Activated naive CD8-positive, alpha-beta T cell treated with anti-CD3 and anti-CD28 coated beads, Interleukin-2, amount 10 ng/mL, durations not matched to agents 7 days and 5 days (primary cell): ENCODE measurements at places on chromosomes 6 and 20. TPM values are rescaled to one million over a fixed set of nuclear protein-coding genes. Genes with fewer than 3 reads are reported as not detected.

EYS gene
- not detected for total RNA-seq

TUBB2B gene
- total RNA-seq = not detected

TRIM10 gene
- not detected for total RNA-seq

LY6G6C gene
- total RNA-seq = not detected

OR12D3 gene
- not detected for total RNA-seq

MYH7B gene
- total RNA-seq = 0.55 TPM

CST3 gene
- 5.9 TPM for total RNA-seq

GRCh38 chr6:167770291-167770955 lies 56.3 kb upstream of the AFDN start:
- H3K4me3 ChIP-seq = no peak overlapping the region
- no peaks in the 10 kb centered on the region for H3K4me1 ChIP-seq
- DNase-seq = no peak
- H3K36me3 ChIP-seq = no peaks in the 10 kb centered on the region

DNA sequence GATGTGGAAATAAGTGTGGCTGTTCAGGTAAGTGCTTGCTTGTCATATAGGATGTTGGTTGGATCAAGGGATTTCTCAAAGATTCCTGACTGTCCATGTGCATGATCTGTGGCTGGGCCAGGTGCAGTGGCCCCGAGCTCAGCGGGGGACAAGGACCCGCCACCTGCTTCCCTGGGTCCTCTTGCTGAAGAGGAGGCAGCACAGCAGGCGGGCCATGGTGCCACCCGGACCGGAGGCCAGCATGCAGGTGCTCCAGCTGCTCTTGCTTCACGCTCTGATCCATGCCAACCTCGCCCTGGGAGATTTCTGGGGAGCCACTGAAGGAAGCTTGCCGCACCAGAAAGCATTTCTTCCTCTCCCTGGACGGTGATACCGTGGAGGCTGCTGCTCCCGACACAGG lies 173.8 kb downstream of the HIVEP2 start:
- peaks cover 73% of the 10 kb centered on the region for H3K36me3 ChIP-seq
- peaks cover 20% of the 10 kb centered on the region for H3K4me1 ChIP-seq
- DNase-seq = no peak
- no peaks in the 10 kb centered on the region for H3K27me3 ChIP-seq
- no peak overlapping the region for H3K27ac ChIP-seq

DNA sequence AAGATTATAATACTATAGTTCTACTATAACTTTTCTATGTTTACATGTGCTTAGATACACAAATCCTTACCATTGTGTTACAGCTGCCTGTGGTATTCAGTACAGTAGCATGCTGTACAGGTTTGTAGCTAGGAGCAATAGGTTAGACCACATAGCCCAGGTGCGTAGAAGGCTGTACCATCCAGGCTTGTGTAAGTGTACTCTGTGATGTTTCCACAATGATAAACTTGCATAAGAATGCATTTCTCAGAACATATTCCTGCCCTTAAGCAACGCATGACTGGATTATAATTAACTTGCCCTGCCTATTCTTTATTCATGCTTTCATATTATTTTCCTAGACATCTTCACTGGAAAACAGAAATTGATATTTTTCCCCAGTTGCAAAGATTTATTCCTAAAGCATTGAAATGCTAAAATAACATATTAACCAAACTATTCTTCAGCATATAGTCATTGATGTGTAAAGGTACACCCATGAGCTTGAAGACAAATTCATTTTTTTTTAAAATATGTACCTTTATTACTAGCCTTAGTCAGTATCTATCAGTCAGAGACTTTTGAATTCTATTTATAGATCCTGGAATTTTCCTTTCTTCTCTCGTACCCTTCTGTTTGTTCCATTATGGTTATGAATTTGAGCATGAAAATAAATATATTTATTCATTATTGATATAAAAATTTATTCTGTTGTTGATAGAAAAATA lies 7.2 kb upstream of the CTAGE9 start:
- DNase-seq = no peak
- H3K36me3 ChIP-seq = no peaks in the 10 kb centered on the region
- H3K27me3 ChIP-seq = peaks cover 2% of the 10 kb centered on the region
- H3K4me1 ChIP-seq = no peaks in the 10 kb centered on the region
- H3K4me3 ChIP-seq = no peak overlapping the region

DNA sequence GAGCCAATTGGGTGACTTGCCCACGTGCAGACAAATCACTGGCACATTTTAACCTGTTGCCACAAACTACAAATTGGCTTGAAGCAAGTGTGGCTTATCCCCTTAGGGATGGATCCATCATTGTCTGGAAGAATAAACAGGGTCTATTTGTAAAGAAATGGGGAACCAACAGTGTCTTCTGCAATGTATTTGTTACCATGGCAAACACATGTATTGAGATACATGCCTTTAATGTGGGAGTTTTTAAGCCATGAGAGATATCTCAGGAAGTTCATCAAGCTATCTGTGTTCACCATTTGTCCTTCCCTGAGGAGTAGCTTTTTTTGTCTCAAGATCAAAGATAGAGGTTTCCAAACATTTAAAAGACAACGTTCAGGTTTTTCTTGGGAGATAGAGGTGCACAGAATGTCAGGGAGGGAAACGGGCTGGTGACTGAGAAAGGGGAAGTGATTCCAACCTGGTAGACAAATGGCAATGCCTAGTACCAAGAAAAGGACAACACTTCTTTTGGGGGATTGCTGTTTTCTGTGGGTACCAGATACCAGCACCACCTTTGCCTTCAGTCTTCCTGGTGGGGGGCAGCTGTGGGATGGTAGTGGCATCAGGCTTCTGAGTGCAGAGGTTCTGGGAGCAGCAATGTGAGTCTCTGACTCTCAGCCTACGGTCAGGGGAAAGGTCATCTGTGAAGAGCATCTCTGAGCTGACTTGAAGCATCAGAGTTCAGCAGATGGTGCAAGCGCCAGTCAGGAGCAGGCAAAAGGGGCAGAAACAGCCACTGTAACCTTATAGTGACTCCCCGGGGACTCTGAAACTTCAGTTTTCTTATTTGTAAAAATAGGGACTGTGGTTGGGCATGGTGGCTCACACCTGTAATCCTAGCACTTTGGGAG lies 20.1 kb upstream of the BCAS1 start:
- no peaks in the 10 kb centered on the region for H3K36me3 ChIP-seq
- H3K27ac ChIP-seq = no peak overlapping the region
- peaks cover 10% of the 10 kb centered on the region for H3K27me3 ChIP-seq
- DNase-seq = no peak

DNA sequence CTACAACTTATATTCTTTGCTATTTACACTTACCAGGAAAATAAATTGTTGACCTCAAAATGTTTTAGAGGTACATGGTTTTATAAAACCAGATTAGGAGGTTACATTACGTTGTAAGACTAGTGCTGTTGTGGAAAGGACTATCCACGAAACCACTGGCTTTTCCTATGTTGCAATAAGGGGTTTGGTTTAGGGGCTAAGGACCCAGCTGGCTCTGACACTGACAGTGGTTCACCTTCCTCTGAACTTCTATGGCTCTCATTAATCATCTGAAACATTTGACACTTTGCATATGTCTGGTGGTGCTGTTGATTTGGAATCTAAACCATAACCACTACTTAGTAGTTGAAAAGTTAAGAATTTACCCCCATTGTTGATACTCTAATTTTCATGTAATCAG lies 186.7 kb downstream of the NKAIN2 start:
- no peaks in the 10 kb centered on the region for H3K4me1 ChIP-seq
- DNase-seq = no peak
- H3K27me3 ChIP-seq = no peaks in the 10 kb centered on the region
- no peak overlapping the region for H3K27ac ChIP-seq
- no peaks in the 10 kb centered on the region for H3K36me3 ChIP-seq

GRCh38 chr20:51871943-51872342 lies 69.6 kb upstream of the SALL4 start:
- H3K27ac ChIP-seq = no peak overlapping the region
- no peaks in the 10 kb centered on the region for H3K36me3 ChIP-seq
- peaks cover 5% of the 10 kb centered on the region for H3K27me3 ChIP-seq
- no peak for DNase-seq

- H3K27ac ChIP-seq = no peak overlapping the region
- peaks cover 33% of the 10 kb centered on the region for H3K27me3 ChIP-seq
- H3K4me3 ChIP-seq = no peak overlapping the region
- H3K36me3 ChIP-seq = no peaks in the 10 kb centered on the region
- H3K4me1 ChIP-seq = peaks cover 11% of the 10 kb centered on the region
- no peak for DNase-seq
Observed at GRCh38 chr20:1883986-1884385, 11.2 kb upstream of the SIRPA start.

DNA sequence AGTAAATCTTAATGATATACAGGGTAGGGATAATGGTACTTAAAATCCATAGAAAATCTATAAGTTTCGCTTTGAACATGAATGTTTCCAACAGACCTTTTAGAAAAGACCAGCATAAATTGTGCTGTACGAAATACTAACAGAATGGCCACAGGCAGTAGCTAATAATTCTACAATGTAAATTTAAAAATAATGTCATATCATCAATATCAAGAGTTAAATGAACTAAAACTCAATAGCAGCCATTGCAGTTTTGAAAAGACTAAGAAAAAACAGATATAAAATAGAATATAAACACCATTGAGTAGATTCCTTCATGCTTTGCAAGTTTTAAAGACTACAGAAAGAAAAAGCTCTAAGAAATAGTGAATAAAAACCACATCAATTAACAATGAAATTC lies 14.7 kb downstream of the TBC1D32 start:
- H3K36me3 ChIP-seq = peaks cover 23% of the 10 kb centered on the region
- no peak for DNase-seq
- H3K27ac ChIP-seq = no peak overlapping the region
- no peaks in the 10 kb centered on the region for H3K27me3 ChIP-seq
- H3K4me1 ChIP-seq = no peaks in the 10 kb centered on the region
- no peak overlapping the region for H3K4me3 ChIP-seq

GRCh38 chr20:40422656-40423055 lies 266.4 kb downstream of the MAFB start:
- no peaks in the 10 kb centered on the region for H3K36me3 ChIP-seq
- no peak overlapping the region for H3K27ac ChIP-seq
- no peak for DNase-seq
- no peaks in the 10 kb centered on the region for H3K4me1 ChIP-seq
- no peak overlapping the region for H3K4me3 ChIP-seq

- no peak overlapping the region for H3K4me3 ChIP-seq
- no peak overlapping the region for H3K27ac ChIP-seq
- no peaks in the 10 kb centered on the region for H3K27me3 ChIP-seq
- no peak for DNase-seq
- H3K4me1 ChIP-seq = no peaks in the 10 kb centered on the region
Observed at GRCh38 chr20:40336533-40336932, 352.5 kb downstream of the MAFB start.

DNA sequence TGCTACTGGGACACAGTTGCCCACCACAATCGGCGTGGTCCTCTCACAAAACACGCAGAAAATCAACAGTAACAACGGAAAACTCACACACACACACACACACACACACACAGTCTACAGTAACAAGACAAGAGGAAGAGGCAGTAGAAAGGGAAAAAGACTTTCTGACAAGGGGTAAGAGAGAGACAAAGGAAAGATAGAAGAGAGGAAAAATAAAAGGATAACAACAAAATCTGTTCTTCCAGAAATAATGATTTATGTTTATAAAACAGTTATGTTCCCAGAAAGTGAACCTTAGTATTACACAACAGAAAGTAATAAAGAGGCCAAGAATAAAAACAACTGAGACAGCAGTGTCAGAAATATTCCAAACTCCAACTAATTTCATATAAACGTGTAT lies 2.9 kb downstream of the RANBP9 start:
- H3K27ac ChIP-seq = peak overlapping the region; percentile 93
- H3K27me3 ChIP-seq = no peaks in the 10 kb centered on the region
- peaks cover 13% of the 10 kb centered on the region for H3K36me3 ChIP-seq
- H3K4me1 ChIP-seq = peaks cover 26% of the 10 kb centered on the region

DNA sequence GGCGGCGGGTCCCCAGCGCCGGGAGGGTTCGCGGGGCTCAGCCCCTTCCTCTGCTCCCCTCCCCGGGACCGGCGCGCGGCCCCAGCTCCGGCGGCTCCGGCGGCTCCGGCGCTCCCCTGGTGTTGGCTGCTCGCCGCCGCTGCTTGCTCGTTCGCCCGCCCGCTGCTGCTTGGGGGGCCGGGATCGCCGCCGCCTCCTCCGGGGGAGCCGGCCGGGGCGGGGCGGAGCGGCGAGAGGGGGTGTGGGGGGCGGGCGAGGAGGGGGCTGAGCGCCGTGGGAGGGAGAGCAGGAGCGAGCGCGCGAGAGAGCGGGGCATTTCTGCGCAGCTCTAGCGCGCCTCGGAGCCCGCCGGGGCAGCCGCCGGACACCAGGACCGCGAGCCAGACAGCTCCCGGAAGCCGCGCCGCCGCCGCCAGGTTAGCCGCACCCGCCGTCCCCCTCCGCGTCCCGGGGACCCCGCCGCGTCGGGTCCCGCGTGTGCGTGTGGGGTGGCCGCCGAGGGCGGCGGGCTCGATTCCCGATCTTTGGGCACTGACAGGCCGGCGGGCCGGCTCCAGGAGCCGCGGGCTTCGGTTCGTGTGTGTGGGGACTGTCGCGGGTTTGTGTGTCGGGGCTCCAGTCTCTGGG lies 62.0 kb upstream of the EPB41L1 start:
- peaks cover 3% of the 10 kb centered on the region for H3K36me3 ChIP-seq
- H3K27ac ChIP-seq = peak overlapping the region; percentile 58
- peak overlapping the region; percentile 87 for H3K4me3 ChIP-seq
- peaks cover 18% of the 10 kb centered on the region for H3K4me1 ChIP-seq
